ENCODE measurements at places on chromosomes 11 and 22.

- no peak for DNase-seq
These were observed 48.2 kb upstream of the PARVA start for GRCh38 chr11:12329169-12329568.

DNA sequence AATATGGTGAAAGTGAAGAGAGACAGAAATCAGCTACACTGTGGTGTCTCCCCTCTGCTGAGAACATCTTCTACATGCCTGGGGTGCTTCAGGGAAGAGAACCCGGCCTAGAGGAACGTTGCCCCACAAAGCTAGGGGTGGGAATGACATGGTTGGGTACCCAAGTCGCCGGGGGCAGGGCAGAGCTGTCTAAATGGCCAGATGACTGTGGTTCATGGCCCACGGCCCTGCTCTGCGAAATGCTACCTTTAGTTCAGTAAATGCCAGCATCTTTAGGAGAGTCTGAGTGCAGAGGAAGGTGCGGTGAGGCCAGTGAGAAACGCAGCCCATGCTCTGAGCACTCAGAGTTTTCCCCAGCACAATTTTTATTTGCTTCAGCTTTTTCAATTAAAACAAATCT is 12.8 kb downstream of the BRD1 start:
- no peak for DNase-seq

GRCh38 chr11:15932417-15932816 is 423.9 kb downstream of the SOX6 start:
- no peak for DNase-seq

DNA sequence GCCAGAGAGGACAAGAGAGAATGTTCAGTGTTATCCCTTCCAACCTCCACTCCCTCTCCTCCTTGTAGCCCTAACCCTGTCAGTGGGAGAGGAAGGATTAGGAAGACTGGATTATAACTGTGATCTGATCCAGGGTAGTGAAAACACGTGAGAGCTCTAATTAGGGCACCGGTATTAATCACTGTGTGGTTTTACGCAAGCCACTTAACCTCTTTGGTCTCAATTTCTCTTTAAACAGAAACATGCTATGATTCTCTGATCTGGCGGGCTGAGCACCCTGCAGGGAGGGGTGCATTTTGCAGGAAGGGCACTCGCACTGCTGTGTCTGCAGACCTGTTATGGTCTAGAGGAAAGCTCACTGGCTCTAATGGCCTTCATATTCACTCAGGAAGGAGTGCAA is 11.5 kb downstream of the RPL27A start:
- DNase-seq, result no peak

DNA sequence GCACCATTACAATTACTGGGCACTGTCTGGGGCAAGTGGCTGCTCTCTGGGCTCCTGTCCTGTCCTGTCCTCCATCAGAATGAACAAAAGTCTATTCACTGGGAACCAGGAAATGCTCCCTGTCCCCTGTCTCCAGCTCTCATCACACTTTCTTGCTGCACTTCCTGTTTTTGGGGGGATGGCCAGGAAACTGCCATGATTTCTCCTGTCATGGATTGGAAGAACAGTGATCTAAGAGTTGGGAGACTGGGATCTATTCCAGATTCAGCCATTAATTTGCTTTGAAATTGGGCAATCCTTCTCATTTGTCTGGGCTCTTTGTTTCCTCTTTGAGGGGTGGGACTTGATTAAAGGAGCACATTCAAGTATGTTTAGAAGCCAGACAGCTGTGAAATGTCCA is 61.4 kb upstream of the KIRREL3 start:
- DNase-seq, result no peak
